Activated T-cell treated with anti-CD3 and anti-CD28 coated beads, Interleukin-2, amount 50 U/mL, for 1 hour (primary cell): ENCODE measurements at places on chromosomes 3 and 15.

GRCh38 chr3:172094621-172095557 is 55.5 kb downstream of the FNDC3B start:
- DNase-seq, result no peak

DNA sequence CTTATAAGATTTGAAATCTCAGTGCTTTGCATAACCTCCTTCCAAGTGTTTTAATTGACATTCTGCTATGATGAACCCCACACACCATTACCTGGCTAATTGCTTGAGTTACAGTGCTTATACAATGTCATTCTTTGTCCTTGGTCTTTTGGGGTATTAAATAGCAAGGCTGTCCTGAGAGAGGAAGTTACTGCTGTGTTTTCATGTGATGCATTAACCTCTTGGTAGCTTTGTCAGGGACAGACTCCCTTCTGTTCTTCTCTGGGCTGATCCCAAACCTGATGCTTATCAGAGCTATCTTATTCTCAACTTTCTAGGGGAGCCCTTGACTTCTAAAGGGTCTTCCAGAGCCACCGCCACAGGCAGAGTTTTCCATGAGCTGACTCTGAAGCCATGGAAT is 12.4 kb upstream of the OTOL1 start:
- DNase-seq, result no peak

GRCh38 chr3:140540262-140540661 is 137.6 kb upstream of the TRIM42 start:
- DNase-seq, result no peak

GRCh38 chr3:69751074-69751476 is 11.8 kb downstream of the MITF start:
- DNase-seq, result no peak

DNA sequence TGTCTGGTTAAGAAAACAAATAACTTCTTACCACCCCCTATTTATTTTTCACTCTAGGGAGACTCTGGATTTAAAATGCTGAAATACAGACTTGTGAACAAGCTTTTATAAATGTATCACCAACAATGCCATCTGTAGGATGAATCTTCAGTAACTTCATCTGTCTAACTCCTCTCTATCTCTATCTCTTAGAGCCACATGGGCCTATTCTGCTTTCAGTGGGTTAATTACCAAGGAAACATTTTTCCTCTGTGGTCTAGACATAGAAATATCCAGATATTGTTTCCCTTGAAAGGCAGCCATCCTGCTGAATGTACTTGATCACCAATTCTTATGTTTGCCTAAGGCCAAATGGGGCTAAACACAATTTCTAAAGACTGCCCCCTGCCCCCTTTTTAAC is 167.6 kb upstream of the COL8A1 start:
- DNase-seq, result no peak

GRCh38 chr3:38039899-38040261 is 872 bp downstream of the DLEC1 start:
- peak; percentile 64 for DNase-seq

DNA sequence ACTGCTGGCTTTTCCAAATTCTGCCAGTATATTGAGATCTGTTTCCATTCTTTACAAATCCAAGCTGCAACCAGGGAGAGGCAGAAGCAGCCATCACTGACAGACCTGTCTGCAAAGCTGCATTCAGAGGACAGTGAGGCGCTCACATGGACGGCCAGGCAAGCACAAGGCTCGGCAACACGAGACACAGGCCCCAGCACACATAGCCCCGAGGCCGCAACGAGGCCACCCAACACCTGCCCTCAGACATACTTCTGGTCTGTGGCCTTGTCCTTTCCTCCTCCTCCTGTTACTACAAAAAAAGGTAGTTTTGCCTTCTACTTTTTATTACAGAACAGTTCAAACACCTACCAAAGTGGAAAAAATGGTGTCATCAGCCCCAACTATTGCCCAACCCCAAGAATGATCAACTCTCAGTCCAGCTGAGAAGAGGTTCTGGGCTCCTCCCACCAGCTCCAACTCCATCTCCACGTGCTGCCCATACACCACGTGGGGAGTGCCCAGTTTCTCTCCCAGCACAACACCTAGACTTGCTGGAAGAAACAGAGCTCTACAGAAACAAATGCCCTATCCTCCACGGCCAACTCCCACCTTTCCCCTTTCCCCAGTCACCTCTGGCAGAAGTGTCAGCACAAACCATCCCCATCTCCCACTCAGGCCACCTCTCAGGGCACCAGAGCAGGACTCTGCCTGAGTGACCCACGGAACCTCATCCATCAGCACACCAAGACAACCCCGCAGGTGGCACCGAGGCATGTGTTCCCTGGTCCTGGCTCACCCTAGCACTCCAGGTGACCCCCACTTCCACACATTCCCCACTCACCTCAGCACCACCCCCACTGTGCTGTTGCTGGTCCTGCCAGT is 7.4 kb downstream of the ZXDC start:
- peak; percentile 9 for DNase-seq

- no peak for DNase-seq
Measured at GRCh38 chr15:95287720-95288103, 1042.8 kb upstream of the NR2F2 start.

- no peak for DNase-seq
Measured at GRCh38 chr15:56971571-56971970, 53.1 kb downstream of the TCF12 start.

DNA sequence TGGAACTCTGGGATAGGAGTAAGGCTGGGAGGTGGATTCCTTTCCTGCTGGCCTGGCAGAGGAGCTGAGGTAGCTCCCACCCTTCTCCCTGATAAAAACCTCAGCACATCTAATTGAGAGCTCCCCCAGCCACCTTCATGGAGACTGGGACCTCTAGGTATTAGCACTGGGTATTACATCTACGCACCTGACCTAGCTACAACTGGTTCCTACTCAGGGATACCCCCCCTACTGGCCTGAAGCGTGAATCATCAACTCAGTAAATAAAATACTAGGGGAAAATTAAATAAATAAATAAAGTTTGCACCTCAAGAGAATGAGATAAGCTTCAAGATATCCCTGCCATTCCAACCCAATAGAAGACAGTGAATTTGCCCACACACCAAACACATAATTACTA is 140.4 kb downstream of the NEK10 start:
- DNase-seq, result no peak

GRCh38 chr3:194852831-194853508 is 167.3 kb downstream of the FAM43A start:
- DNase-seq, result no peak

DNA sequence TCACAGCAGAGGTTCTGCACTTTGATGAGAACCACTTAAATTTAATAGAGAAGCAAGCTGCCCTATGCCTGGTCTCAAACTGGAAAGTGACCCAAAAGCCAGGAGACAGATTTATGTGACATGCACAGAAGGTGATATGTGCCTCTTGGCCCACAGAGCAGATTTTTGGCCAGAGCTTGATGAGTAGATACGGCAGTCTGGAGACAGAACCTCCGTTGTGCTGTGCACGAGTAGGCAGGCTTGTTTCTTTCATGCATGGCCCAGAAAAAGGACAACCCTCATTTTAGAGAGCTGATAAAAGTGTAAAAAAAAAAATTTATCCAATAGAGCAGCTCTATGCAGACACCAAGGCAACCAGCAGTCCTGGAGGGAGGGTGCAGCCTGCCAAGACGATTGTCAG is 423.1 kb downstream of the CNTN6 start:
- DNase-seq, result no peak

GRCh38 chr15:68817304-68818065 is 3.2 kb downstream of the ANP32A start:
- peak; percentile 85 for DNase-seq

DNA sequence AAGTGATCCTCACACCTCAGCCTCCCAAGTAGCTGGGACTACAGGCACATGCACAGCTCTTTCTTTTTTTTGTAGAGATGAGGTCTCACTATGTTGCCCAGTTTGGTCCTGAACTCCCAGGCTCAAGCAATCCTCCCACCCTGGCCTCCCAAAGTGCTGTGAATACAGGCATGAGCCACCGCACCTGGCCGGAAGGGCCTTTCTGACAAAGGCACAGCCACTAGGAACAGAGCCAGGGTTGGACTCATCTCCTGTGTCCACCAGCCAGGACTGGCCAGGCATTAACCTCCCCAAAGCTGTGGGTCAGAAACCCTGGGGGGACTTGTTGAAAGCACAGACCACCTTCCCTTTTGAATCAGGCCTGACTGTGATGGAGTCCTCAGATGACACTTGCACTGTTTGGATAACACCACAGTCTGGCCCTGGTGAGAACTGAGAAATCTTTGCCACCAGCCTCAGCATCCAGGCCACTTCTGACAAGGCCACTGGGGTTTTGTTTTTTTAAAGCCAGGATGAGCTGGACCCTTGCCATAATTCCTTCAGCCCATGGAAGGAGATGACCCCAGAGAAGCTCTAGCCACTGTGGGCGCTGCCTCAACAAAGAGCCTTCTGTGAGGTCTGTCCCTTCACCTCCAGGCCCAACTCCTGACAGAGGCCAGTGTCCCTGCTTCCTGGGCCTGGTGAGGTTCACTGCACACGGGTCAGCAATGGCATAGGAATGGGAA is 4.8 kb downstream of the TKT start:
- DNase-seq, result no peak

- DNase-seq, result peak; percentile 34
Measured at GRCh38 chr3:43180027-43180426, 74.1 kb upstream of the POMGNT2 start.

DNA sequence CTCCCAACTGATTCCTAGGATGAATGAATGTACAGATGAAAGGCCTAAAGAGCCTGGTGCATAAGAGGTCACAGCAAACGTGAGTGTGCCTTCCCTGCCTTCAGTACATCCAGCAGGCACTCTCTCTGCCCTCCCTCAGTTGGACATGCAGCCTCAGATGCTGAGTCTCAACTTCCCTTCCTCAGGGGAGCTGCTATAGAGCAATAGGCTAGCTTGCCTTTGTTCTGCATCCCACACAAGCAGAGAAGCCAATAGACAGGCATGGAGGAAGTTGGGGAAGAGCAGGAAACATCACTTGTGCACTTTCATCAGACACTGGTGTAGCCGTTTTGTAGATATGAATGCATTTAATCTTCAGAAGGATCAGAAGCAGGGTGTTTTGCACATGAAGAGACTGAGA is 147.5 kb upstream of the THBS1 start:
- no peak for DNase-seq

- DNase-seq, result no peak
Measured at GRCh38 chr3:17740721-17741141, 1.7 kb downstream of the TBC1D5 start.

DNA sequence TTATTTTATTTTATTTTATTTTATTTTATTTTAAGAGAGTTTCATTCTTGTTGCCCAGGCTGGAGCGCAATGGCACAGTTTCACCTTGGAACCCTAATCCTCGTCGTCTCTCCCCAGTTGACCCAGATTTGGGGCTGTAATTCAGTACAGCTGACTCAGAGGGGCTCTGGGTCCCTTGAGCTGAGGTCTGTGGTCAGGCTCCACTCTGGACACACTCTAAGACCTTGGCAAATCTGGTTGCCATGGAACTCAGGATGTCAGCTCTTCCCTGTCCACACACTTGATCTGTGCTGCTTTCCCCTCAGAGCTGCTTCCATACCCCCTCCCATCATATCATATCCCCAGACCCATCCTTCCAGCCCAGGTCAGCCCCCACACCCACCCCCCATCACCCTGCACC is 675 bp upstream of the CYP11A1 start:
- DNase-seq, result no peak

DNA sequence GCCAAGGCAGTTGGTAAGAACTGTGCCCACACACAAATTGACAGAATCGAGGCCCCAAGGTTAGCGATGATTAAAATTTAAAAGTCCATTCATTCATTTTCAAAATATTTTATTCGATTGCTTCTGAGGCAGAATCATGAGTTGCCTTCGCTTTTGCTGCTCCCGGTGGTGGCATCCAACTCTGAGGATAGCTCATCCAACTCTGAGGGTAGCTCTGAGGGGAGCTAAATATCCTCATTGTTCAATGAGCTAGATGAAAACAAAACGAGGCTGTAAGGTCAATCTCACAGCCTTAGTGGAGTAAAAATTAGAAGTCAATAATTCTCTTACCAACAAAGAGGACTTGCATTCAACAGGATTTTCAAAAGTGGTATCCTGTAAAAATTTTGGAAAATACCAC is 897 bp upstream of the CHL1 start:
- no peak for DNase-seq

DNA sequence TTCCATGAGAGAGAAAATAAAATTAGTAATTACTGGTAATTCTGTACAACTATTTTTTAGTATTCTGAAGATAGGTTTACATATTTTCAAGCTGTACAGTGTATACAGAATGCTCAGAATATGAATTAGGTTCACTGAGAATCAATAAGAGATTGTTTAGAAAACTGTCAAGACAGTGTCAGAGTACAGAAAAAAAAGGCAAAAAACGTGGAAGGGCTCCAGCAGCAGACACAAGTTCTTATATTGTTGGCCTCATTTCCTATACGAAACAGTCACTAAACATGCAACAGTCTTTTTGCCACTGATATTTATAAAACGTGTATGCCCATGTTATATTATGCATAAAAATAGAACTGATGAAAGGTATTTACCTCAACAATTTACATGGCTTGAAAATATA is 103.9 kb downstream of the ISL2 start:
- no peak for DNase-seq

- no peak for DNase-seq
Measured at GRCh38 chr3:166265153-166265552, 427.9 kb upstream of the BCHE start.

DNA sequence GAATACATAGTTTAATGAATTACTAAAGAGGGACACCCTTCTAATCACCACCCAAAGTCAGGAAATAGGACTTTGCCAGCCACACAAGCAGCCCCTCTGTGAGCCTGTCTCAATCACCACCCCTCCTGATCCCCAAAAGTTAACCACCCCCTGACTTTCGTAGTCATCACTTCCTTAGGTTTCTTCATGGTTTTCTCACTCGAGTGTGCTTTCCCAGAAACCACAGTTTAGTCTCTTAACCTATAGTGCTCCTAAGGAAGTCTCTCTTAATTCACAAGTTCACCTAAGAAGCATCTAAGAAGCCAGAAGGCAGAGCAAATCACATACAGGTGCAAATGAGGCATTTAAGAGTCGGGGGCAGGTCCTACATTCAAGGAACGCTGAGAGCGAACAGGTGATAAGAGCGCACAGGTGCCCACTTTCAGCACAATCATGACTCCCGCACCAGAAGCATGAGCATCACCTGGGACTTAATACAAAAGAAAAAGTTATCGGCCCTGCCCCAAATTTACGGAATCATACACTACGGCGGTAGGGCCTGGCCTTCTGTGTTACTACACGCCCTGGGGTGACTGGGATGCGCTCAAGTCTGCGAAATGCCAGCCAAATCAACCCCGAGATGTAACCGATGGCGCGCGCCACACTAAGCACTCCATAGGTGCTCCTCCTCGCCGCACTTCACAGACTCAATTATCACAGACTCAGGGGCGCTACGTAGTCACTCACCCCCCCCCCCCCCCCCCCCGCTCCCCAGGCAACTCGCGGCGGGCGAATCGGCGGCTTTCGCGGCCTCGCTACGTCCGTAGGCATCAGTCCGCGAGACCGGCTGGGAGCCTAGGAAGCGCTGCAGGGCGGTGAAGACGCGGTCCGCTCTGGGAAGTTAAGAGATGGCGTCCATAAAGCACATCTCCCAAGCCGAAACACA is 815 bp downstream of the ULK4 start:
- DNase-seq, result peak; percentile 66
